Muscle of leg (tissue), 16 donors: ENCODE measurements at places on chromosomes 13 and 19. TPM values are rescaled to one million over a fixed set of nuclear protein-coding genes. Genes with fewer than 3 reads are reported as not detected.

DNA sequence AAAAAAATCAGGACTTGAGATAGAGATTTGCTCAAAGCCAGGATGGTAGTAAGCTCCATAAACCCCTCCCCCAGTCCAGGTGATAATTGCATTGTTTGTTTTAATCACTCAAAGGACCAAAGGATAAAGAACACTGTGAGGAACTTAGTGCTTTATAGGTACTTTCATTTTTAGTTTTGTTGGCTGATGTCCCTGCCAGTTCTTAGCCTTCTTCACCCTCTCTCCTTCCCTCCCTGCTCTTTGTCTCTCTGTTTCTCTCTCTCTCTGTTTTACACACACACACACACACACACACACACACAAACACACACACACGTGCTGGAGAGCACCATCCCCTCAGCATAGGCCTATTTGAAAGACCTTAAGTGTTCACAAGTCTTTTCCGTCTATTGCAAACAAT lies 5.2 kb downstream of the FRY start:
- no peak for DNase-seq

DNA sequence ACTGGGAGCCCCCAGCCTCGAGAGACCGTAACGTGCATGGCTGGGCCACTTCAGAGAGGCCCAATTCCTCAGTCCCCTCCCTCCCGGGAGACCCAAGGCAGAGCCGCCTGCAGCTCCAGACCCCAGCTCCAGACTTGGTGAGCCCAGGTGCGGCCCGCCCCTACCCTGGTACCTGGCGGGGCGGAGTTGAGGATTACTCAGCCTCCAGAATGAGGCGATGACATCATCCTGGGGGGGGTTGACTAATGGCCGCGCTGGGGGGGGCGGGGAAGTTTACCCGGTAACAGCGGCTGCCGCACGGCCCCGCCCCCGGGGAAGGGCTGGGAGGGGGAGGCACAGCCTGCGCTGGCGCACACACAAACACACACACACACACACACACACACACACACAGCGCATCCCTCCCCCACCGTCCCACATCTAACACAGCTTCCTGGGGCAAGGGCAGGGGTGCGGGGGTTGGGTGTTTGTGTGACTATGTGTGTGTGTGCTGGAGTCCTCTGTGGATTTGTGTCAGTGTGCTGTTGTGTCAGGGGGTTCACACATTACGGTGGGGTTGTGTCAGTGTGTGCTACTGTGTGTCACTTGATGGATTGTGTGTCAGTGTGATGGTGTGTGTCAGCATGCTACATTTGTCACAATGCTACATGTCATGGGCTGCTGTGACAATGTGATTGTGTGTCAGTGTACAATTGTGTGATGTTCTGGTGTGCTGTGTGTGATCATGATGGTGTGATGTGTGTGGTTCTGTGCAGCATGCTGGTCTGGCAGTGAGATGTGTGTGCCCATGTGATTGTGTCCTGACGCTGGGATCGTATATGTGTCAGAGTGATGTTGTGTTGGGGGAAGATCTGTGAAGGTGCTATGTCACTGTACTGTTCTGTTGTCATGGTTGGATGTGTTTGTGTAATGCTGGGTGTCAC lies 10.3 kb upstream of the BBC3 start:
- DNase-seq, result peak; percentile 63

GRCh38 chr13:89660752-89661151 lies 1686.7 kb upstream of the MIR17HG start:
- no peak for DNase-seq

DNA sequence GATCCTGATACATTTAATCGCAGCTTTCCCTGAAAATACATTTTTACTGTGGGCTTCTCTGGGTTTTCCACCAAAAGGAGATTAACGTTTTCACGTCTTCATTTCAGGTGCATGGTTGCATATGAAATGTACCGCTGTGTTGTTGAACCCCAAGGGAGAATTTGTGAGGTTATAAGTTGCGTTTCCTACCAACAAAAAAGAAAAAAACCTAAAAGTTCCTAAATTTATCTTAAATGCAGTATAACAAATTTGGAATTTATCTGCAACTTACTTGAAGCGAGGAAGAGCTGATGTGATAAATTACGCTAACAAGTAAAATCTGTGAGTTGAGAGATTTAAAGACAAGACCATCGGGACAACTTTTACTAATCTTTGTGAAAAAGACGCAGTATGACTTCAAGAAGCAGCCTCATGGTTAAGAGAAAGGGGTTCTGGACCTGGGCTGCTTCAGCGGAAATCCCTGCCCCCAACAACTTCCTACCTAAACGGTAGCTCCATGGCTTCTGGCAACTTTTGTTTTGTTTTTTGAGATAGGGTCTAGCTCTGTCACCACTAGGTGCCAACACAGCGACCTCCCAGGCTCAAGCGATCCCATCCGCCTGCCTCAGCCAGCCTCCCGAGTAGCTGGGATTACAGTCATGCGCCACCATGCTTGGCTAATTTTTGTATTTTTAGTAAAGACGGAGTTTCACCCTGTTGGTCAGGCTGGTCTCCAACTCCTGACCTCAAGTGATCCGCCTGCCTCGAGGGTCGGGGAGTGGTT lies 958 bp upstream of the OBI1 start:
- DNase-seq, result peak; percentile 35

GRCh38 chr13:34883396-34883795 lies 58.7 kb upstream of the NBEA start:
- peak; percentile 73 for DNase-seq

DNA sequence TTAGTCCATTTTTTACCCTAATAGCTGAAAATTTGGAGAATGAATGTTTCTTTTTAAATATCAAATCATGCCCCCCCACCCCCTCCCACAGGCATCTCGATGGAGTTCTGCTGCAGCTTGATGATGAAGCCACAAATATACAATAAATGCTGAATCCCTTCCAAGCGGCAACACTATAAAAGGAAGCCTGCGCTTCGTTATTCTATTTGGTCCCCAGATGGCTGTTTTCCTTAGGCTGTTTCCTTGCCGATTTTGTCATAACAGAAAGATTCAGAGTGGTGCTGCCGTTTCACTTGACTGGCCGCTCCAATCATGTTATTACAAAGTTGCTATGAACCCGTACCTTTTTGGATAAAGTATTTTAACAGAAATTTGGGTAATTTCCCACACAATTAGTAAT lies 79.5 kb downstream of the MYO16 start:
- DNase-seq, result peak; percentile 76

DNA sequence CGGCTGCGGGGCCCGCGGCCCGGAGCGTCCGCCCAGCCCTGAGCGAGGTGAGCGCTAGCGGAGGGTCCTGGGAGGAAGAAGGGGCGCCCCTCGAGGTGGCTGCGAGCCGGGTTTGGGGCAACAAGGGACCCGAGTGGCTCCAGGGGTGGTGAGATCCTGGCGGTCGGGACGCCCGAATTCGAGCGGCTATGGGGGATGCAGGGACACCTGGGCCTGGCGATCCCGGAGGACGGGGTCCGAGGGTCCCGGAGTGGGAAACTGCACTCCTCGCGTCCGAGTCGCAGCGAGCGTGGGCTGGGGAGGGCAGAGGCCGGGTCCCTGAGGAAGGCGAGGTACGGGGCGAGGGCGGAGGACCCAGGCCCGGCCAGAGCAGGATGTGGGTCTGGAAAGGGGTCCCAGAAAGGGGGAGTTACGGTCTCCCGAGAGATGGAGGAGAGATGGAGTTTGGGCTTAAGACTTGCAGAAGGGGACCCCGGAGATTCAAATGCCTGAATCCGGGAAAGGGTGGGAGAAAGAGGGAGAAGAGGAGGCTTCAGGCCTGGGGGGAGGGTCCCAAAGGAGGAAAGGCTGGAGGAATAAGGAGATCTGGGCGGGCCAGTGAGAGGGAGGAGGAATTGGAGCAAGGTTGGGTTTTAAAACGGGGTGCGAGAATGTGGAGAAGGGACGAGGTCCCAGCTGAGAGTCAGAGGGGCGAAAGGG lies 542 bp downstream of the CACNG7 start:
- no peak for DNase-seq

DNA sequence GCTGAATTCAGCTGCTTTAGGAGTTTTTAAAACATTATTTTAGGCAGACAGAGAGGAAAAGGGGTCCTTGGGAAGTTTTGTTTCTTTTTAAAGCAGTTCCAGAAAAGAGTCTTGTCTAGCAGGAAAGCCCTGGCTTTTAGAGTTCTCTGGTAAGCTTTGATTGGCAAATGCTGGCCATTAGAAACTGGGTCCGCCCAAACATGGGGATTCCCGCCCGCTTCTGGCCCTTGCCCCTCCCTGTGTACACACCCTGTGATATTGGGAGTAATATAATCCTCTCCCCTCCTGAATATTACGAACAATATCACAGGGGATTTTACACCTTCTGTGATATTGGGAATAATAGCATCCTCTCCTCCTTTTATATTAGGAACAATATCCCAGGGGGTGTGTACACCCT lies 58.9 kb downstream of the ERICH4 start:
- DNase-seq, result no peak

DNA sequence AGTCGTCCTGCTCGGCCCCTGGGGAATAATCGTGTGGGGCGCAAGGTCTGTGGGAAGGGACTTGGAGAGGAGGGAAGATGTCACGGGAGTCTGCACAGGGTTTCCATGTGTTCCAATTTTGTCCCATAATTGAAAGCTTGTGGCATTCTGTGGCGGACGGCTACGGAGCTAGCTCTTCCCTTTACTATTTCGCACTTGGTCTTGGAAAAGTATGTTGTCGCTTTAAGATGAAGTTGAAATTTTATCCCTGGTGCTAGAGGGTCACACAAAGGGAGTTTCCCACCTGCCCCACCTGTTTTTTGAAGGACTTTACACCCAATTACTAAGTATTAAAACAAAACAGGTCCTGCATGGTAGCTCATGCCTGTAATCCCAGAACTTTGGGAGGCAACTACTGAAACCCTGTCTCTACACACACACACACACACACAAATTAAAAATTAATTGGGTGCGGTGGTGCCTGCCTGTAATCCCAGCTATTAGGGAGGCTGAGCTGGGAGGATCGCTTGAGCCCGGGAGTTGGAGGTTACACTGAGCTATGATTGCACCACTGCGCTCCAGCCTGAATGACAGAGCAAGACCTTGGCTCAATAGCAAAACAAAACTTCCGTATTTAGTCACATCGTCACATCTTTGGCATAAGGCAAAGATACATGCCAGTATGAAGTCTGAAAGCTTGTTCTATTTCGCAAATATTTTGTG lies 967 bp upstream of the TPT1 start:
- peak; percentile 54 for DNase-seq

DNA sequence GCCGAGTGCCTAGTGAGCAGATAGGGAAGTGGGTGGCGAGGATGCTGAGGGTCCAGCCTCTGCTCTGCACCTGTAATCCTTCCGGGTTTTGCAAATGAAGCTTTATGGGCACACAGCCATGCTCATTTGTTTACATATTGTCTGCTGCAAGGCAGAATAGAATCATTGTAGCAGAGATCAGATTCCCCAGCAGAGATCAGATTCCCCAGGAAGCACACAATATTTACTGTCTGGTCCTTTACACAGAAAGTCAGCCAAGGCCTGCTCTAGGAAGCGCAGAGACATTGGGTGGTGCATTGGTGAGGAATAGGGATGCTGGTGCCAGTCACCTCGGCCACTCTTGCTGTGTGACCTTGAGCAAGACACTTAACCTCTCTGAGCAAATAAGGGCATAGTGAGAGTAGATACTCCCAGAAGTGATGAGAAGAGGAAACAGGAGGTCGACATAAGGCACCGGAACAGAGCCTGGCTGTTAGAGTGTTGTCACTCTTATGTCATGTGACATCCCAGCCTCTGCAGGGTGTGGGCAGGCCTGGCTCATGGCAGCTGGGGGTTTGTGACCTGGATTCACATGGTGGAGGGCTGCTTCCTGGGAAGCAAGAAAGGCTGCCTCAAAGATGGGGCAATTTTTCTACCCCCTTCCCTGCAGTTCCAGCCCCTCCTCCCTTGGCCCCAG lies 25.6 kb downstream of the CARM1 start:
- no peak for DNase-seq

DNA sequence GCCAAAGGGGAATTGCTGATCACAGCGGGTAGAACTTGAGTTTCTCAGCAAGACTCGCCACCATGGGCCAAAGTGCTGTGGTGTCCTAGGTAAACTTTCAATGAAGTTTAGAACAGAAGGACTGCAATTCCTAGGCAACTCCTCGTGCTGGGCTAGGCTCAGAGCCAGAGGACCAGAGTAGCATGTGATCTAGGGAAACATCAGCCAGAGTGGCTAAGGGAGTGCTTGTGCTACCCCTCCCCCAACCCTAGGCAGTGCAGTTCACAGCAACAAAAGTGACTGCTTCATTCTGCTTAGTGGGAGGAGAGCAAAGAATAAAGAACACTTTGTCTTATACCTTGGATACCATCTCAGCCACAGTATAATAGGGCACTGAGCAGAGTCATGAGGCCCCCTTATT lies 1658.6 kb upstream of the MIR17HG start:
- peak; percentile 14 for DNase-seq

- DNase-seq, result no peak
Measured at GRCh38 chr19:40392123-40392522, 2.1 kb upstream of the HIPK4 start.

GRCh38 chr13:91647361-91647990 lies 249.1 kb downstream of the GPC5 start:
- DNase-seq, result peak; percentile 17

DNA sequence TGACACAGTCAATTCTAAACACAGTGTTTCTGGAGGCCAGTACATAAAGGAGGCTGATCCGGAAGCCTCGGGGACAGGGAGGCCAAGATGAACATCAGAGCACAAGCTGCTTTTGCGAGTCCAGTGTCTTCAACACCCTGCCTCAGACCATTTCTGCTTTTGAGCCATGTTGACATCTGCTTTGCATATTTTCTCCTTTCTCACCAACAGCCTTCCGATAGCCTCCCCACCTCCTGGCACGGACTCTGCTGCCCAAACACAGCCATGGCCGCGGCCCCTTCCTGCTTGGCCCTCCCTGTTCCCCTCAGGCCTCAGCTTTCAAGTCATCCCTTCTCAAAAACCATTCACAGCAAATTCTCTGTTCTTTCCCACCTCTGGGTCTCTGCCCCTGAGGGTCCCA lies 3.6 kb downstream of the LRRC25 start:
- peak; percentile 58 for DNase-seq

DNA sequence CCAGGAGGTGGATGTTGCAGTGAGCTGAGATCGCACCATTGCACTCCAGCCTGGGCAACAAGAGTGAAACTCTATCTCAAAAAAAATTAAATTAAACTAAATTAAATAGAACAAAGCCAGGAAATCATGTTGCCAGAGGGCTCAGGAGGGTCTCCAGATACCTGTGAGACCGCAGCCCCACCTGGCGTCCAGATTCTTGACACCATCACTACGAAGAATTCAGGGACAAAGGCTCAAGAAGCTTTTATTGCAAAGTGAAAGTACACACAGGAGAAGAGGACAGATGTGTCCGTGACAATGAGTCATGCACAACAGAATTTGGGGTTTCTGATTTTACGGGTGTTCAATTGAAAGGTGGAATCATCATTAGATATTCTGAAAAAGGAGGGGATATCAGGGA lies 76.6 kb downstream of the STOML3 start:
- no peak for DNase-seq

GRCh38 chr13:68490594-68490993 lies 1260.5 kb upstream of the PCDH9 start:
- DNase-seq, result no peak

FFAR2 gene
- total RNA-seq, result 0.22 TPM

SPACA4 gene
- not detected for total RNA-seq

TMEM86B gene
- 1.1 TPM for total RNA-seq

NLRP5 gene
- not detected for total RNA-seq

ZNF865 gene
- 1.2 TPM for total RNA-seq
